ENCODE measurements at places on chromosomes 7 and 10. TPM values are rescaled to one million over a fixed set of nuclear protein-coding genes. Genes with fewer than 3 reads are reported as not detected.

Gene RBM20
- not detected for total RNA-seq

Gene CYP2C18
- 20.9 TPM for total RNA-seq

Gene CSTF2T
- 11.3 TPM for total RNA-seq

Gene CUZD1
- 0.79 TPM for total RNA-seq

Gene RADIL
- total RNA-seq: under 0.01 TPM

Gene LRRD1
- 0.13 TPM for total RNA-seq

Gene GRID2IP
- 0.26 TPM for total RNA-seq

Gene SPDYE9
- total RNA-seq: not detected

Gene RBM17
- total RNA-seq: 33.2 TPM

Gene NACAD
- 0.13 TPM for total RNA-seq

Gene ARHGEF5
- 14.3 TPM for total RNA-seq

Gene CFAP70
- 0.79 TPM for total RNA-seq

Gene CAMK1D
- 1.8 TPM for total RNA-seq

Gene UCMA
- not detected for total RNA-seq

Gene OR2A7
- 0.53 TPM for total RNA-seq

Gene FAM25C
- total RNA-seq: not detected

Gene GTPBP4
- 45.0 TPM for total RNA-seq

Gene CYP2C8
- not detected for total RNA-seq

Gene MACC1
- 19.2 TPM for total RNA-seq

Gene RBP4
- total RNA-seq: not detected

Gene PPP3CB
- 20.6 TPM for total RNA-seq

Gene CDK1
- 0.64 TPM for total RNA-seq

Measured in bronchial epithelial cell (primary cell).